ENCODE measurements at places on chromosomes 3 and 15.

DNA sequence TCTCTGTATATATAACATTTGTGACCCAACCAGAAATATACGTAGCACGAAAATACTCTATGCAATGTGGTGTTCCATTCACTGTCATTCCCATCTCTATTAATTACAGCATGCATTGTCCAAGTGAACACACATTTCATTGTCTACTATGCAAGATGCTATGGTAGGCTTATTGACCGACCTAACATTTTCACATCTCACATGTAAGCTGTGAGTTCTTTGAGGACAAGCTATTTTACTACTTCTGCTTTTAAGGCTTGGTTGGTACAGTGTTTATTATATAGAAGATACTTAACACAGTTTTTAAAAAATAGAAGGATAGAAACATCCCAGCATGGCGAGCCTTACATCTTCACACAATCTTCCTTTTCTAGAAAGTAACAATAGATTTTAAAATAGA lies 164.4 kb downstream of the KLHL25 start:
- no peak for DNase-seq

DNA sequence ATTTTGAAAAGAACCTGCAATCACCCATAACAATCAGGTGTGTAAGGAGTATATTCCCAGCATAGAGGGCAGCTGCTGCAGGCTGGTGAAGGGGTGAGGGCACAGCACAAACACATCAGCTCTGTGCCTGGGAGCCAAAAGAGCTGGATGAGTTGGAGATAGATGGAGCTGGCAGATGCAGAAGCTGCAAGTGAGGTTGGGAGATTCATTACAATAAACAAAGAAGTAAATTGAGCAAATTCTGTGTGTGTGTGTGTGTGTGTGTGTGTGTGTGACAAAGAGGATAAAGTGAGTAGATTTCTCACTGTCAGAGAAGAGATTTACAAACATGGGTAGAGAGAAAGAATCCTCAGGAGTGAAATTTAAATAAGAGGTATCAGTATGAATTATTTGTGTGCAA lies 994.7 kb downstream of the EPHA3 start:
- DNase-seq = no peak

DNA sequence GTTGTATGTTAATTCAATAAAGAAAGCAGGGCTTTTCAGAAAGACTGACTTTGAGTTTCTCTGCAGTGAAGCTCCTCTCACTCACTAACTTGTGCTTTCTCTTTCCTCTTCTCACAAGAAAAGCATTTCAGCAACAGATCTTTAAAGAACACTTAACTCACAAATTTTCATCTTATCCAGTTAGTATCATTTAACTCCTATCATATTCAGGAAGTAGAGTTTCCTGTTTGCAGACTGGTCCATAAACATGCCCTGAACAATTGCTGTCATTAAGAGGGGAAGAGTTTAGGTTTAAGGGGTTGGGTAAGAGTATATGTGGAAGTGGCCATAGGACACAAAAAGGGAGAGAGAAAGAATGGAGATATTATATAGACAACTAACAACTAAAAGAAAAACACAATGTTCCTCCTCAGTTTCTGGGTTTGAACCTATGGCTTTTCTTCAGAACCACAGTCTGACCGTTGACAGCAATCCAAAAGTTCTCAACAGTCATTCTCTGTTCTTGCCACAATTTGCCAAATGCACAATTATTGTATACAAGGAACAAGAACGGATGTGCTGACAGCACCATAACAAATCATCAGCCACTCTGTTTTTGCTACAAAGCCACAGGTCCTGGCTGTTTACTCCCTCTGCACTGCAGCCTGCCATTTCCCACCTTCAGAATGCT lies 63.9 kb downstream of the CHAC1 start:
- DNase-seq = no peak

GRCh38 chr3:37809846-37810447 lies 51.7 kb upstream of the CTDSPL start:
- DNase-seq = no peak

DNA sequence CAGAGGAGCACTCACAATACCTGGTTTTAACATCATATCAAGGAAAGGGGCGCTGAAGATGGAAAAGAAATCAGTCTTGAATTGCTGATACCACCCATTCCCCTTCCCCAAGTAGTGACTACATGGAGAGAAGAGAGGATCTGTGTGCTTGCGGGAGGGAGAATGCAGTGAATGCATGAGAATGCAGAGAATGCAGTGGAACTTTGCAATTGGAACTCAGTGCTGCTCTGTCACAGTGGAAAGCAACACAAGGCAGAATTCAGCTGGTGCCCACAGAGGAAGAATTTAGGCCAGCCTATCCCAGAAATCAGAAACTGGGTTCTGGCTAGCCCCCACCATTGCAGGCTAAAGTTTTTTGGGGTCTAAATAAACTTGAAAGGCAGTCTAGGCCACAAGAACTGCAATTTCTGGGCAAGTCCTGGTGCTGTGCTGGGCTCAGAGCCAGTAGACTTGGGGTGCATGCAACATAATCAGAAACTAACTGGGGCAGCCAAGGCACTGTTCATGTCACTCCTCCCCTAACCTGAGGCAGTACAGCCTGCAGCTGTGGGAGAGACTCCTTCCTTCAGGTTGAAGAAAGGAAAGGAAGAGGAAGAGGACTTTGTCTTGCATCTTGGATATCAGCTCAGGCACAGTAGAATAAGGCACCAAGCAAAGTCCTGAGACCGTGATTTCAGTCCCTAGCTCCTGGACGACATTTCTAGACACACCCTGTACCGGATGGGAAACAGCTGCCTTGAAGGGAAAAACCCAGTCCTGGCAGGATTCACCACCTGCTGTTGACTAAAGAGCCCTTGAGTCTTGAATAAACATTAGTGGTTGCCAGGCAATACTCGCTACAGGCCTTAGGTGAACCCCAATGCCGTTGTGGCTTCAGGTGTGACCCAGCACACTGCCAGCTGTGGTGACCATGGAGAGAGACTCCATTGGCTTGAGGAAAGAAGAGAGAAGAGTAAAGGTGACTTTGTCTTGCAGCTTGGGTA lies 329.3 kb downstream of the TBL1XR1 start:
- DNase-seq = no peak

- DNase-seq = peak; percentile 2
These were observed 3.6 kb upstream of the CLDN16 start for GRCh38 chr3:190384309-190384756.

- no peak for DNase-seq
These were observed 32.5 kb downstream of the ARHGEF3 start for GRCh38 chr3:56769116-56769707.

- no peak for DNase-seq
These were observed 59.1 kb downstream of the TRIM42 start for GRCh38 chr3:140736863-140737460.

DNA sequence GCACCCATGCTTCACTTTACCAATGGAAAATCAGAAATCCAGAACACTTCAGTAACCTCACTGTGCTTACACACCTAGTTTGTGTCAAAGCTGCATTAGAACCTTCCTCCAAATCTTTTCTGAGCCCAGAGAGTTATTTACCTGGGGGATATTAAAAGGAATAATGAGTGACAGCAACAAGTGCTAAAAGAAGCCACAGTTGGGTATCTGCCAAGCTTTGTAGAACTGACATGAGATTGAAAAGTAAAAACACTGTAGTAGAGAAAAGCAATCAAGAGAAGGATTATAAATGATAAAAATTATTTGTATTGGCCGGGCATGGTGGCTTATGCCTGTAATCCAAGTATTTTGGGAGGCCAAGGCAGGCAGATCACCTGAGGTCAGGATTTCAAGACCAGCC lies 8.8 kb upstream of the TBC1D23 start:
- no peak for DNase-seq

DNA sequence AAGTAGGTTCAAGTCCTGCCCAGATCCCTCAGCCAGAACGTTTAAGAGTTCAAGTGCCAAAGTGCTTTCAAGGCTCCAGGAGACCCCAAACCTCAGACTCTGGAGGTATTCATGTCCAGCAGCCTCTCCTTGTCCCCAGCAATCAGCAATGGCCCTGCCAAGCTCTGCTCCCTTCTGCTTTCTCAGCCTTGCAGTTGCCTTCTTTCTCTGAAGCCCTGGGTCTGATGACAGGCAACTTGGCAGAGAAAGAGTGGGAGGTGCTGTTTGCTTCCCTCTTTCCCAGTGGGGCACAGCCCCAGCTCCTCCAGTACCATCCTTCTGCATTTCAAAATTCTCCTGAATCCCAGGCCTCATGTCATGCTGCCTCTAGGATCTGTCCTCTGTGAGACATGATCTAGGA lies 40.2 kb downstream of the ATP2B2 start:
- no peak for DNase-seq

- DNase-seq = no peak
These were observed 30.4 kb downstream of the IQSEC1 start for GRCh38 chr3:13042715-13043271.

GRCh38 chr3:76429581-76430177 lies 610.2 kb upstream of the ROBO2 start:
- no peak for DNase-seq

GRCh38 chr3:192887047-192887446 lies 30.6 kb downstream of the MB21D2 start:
- DNase-seq = no peak

GRCh38 chr15:95839367-95839782 lies 491.1 kb upstream of the NR2F2 start:
- DNase-seq = peak; percentile 50

DNA sequence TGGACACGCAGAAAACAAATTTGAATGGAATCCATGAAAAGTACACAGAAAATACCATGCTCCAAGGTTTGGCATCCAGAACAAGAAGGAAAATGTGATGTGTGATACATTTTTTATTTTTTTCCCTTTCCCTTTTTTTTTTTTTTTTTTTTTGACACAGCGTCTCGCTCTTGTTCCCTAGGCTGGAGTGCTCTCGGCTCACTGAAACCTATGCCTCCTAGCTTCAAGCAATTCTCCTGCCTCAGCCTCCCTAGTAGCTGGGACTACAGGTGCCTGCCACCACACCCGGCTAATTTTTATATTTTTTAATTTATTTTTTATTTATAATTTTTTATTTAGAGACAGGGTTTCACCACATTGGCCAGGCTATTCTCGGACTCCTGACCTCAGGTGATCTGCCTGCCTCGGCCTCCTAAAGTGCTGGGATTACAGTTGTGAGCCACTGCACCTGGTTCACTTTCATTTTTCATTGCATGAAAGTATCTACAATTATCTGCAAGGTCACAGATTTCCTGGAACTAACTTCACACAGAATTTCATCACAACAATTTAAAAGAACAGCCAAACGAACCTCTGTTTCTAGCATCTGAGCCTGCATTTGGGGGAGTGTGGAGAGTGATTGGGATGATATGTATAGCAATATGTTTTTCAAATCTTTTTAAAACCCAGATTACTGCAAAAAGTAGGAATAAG lies 8.3 kb downstream of the POU1F1 start:
- no peak for DNase-seq

GRCh38 chr3:132360717-132361116 lies 43.5 kb downstream of the ACP3 start:
- no peak for DNase-seq

DNA sequence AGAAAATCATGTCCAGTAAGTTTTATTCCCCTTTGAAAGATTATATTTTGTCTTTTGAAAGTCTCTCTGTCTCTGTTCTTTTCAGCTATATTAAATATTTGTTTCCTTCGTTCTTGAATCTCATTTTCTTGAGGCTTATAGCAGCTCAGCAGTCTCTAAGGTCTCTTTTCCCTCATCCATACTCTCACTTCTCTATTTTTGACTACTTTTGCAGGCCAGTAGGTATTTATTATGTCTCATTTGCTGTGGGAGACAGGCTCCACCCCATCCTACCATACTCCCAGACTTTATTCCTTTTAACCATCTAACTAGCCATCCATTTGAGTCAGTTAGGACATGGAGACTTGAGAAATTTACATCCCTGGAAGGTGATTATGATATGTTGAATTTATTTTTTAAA lies 71.0 kb downstream of the FILIP1L start:
- no peak for DNase-seq

Data from CD4-positive, alpha-beta T cell treated with Interleukin-17A for 1 hour (primary cell).